ENCODE measurements at places on chromosomes 5 and 9. TPM values are rescaled to one million over a fixed set of nuclear protein-coding genes. Genes with fewer than 3 reads are reported as not detected.

The TRIM14 gene
- 15.3 TPM for polyA plus RNA-seq

The RASEF gene
- polyA plus RNA-seq = not detected

GRCh38 chr9:33453999-33454660 lies 6.7 kb upstream of the AQP3 start:
- no peak for DNase-seq

The EGFLAM gene
- polyA plus RNA-seq = 0.13 TPM

DNA sequence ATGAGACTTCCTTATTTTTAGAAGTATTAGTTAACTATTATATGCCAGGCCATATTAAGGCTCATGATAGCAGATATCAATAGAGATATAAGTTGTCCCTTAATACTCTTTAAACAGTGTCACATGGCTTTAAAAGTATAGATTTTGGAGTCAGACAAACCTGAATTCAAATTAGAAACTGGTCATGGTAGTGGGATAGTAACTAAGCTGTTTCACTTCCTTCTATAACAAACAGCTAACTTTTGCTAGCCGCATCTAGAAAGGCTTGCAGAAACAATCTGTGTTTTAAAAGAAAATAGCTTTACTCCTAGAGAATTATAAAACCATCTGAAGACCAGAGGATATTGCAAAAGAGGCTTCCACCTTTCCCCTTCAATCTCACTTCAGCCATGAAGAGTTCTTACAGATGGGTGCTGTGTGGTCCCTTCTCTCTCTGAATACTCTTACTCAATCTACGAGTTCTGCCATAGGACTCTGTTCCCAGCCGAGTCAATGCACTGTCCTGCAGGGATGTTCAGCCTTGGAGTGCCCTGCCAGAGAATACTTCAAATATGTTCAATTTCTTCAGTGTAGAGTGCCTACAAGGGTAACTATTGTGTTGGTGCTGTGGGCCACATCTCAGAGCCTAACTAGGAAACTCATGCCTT lies 810.2 kb downstream of the EFNA5 start:
- DNase-seq = no peak

The FAM200C gene
- 2.2 TPM for polyA plus RNA-seq

DNA sequence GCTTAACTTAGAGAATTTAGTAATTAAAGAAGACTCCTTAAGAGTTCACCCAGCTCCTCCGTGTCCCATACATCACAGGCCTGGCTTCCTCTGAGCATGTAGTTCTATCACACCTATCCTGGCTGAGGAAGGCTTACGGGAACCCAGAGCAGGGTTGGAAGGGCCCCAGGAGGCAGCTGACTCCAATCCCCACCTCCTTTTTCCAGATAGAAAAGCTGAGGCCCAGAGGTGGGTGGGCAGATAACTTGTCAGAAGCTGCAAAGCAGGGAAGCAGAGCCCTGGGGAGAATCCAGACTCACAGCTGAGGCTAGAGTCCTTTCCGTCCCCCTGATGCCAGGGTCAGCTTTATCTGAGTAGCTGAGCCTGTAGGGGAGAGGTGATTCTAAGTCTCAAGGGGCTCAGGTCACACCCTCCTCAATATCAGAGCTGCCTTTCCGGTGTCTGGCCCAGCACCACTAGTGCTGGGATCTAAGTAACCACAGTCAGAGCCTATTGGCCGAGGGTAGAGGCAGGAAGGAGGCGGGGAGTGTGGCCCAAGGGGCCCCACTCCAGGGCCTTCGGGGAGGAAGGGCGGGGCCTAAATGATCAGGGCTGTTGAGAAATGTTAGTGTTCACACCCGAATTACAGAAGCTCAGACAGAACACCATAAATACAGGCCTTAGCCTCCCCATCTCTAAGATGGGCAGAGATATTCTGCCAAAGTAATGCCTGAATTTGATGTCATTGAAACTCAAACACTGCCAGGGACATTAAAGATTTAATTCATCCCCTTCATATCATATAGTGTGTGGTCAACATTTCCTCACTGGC lies 9.9 kb downstream of the CCDC69 start:
- DNase-seq = no peak

The AMBP gene
- polyA plus RNA-seq = 0.18 TPM
